ENCODE measurements at places on chromosomes 2 and 18. TPM values are rescaled to one million over a fixed set of nuclear protein-coding genes. Genes with fewer than 3 reads are reported as not detected.

CTAGE1 gene
- not detected for polyA plus RNA-seq

ZNF24 gene
- 39.4 TPM for polyA plus RNA-seq

ITPRIPL1 gene
- not detected for polyA plus RNA-seq

SCN7A gene
- 0.09 TPM for polyA plus RNA-seq

ZFP36L2 gene
- 0.92 TPM for polyA plus RNA-seq

IL36RN gene
- polyA plus RNA-seq = not detected

GPBAR1 gene
- not detected for polyA plus RNA-seq

RGPD4 gene
- polyA plus RNA-seq = 0.26 TPM

CHRNG gene
- not detected for polyA plus RNA-seq

MARCHF4 gene
- polyA plus RNA-seq = 13.0 TPM

TMEM247 gene
- polyA plus RNA-seq = not detected

SALL3 gene
- polyA plus RNA-seq = 0.24 TPM

SH3YL1 gene
- 68.6 TPM for polyA plus RNA-seq

SRD5A2 gene
- polyA plus RNA-seq = 0.11 TPM

CPLX4 gene
- polyA plus RNA-seq = not detected

SLC25A52 gene
- polyA plus RNA-seq = not detected

SKOR2 gene
- polyA plus RNA-seq = not detected

PPP1R1C gene
- polyA plus RNA-seq = not detected

FHOD3 gene
- polyA plus RNA-seq = 22.3 TPM

MEP1B gene
- polyA plus RNA-seq = not detected

MCFD2 gene
- polyA plus RNA-seq = 84.0 TPM

TMEM178A gene
- polyA plus RNA-seq = 32.4 TPM

DUSP19 gene
- 7.7 TPM for polyA plus RNA-seq

GPR17 gene
- polyA plus RNA-seq = not detected

SERPINB13 gene
- polyA plus RNA-seq = not detected

NEMP2 gene
- 1.1 TPM for polyA plus RNA-seq

C2orf78 gene
- not detected for polyA plus RNA-seq

SLC11A1 gene
- 0.04 TPM for polyA plus RNA-seq

SIX3 gene
- 8.7 TPM for polyA plus RNA-seq

FBXO36 gene
- 5.4 TPM for polyA plus RNA-seq

CYP27A1 gene
- polyA plus RNA-seq = not detected

MYL12A gene
- 57.9 TPM for polyA plus RNA-seq

DNAJC5G gene
- polyA plus RNA-seq = not detected

ITM2C gene
- 223 TPM for polyA plus RNA-seq

CFC1 gene
- polyA plus RNA-seq = 29.9 TPM

D2HGDH gene
- 16.0 TPM for polyA plus RNA-seq

PDE1A gene
- 1.6 TPM for polyA plus RNA-seq

QPCT gene
- polyA plus RNA-seq = not detected

DRC1 gene
- 0.16 TPM for polyA plus RNA-seq

SDC1 gene
- polyA plus RNA-seq = 14.9 TPM
